ENCODE measurements at places on chromosomes 12 and 14.

GRCh38 chr12:569091-569676 lies 94.1 kb downstream of the NINJ2 start:
- no peak for DNase-seq

- DNase-seq, result no peak
Measured at GRCh38 chr12:106957583-106957982, 1.9 kb downstream of the TMEM263 start.

- no peak for DNase-seq
Measured at GRCh38 chr14:36442824-36443241, 77.2 kb downstream of the NKX2-1 start.

DNA sequence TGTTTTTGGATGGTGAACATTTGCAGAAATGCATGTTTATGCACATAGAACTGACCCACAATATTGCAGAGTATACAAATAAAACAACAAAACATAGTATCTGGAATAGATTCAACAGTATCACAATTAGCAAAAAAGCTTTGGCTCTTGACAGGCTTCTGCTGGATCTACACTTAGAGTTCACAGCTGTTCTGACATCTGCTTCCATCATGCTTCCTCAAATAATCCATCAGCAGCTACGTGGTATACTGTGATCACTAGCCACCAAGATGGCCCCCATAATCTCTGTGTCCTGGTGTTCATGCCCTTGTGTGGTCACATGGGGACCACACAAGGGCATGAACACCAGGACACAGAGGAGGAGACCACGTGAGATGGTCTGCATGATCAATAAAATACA lies 166.6 kb upstream of the CCDC198 start:
- no peak for DNase-seq

GRCh38 chr12:50862316-50862715 lies 19.6 kb downstream of the TMPRSS12 start:
- no peak for DNase-seq

GRCh38 chr12:92796650-92797049 lies 93.9 kb downstream of the PLEKHG7 start:
- DNase-seq, result no peak

- DNase-seq, result no peak
Measured at GRCh38 chr12:74619084-74619483, 81.4 kb downstream of the ATXN7L3B start.

DNA sequence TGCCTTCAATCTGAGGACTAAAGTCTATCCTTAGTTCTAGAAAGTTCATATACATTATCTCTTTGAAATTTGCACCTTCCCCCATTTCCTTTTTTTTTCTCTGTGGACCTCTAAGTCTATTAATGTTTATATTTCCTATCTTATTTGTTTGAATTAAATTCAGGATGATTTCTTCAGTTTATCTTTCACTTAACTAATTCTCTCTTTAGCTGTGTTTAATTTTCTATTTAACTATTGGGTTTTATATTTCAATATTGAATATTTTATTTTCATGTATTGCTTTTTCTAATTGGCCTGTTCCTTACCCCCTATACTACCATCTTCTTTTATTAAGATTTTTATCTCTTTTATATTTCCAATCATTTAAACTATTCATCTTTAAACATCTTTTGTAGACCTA lies 9.5 kb downstream of the PLEKHG3 start:
- no peak for DNase-seq

DNA sequence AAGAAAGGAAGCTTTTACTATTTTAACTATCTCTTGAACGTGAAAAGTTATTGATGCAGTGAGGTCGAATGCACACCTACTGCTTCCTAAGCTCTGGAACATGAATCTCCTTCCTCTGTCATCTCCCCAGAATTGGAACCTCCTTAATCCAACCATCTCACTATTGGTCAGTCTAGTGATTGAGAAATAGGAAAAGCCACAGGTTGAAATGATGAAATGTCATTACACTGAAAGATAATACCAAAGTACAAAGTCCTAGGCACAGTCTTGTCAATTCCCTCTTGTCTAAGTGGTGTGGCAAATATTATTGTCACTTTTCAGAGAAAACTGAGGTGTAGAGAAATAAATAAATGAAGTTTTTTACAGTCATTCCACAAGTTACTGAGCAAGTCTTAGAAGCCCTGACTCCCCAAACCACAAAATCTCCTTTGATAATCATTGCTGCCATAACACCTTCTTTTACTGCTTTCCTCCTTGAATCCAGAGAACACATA lies 19.5 kb upstream of the HIGD1C start:
- no peak for DNase-seq

Measured in activated CD8-positive, alpha-beta memory T cell treated with anti-CD3 and anti-CD28 coated beads for 4 hours (primary cell).